Type B pancreatic cell (in vitro differentiated cells): ENCODE measurements at places on chromosomes 2 and 18.

DNA sequence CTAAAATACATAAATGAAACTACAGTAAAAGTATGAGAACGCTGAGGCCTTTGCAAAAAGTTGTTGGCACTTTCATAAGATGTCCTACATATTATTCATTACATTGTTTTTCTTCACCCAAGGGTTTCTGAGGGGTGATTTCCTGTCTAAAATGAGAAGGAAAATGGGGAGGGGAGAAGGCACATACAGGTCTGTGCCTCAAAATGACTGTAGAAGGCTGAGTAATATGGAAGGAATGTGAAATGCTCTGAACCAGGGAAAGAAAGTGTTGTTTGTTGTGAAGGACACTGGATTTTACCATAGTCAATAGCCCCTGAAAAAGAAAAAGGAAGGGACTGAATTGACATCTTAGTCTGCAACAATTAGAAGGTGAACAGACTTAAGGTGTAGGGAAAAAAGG lies 99.5 kb upstream of the RNF152 start:
- no peaks in the 10 kb centered on the region for H3K36me3 ChIP-seq
- DNase-seq: no peak
- peak overlapping the region; percentile 21 for H3K4me3 ChIP-seq

DNA sequence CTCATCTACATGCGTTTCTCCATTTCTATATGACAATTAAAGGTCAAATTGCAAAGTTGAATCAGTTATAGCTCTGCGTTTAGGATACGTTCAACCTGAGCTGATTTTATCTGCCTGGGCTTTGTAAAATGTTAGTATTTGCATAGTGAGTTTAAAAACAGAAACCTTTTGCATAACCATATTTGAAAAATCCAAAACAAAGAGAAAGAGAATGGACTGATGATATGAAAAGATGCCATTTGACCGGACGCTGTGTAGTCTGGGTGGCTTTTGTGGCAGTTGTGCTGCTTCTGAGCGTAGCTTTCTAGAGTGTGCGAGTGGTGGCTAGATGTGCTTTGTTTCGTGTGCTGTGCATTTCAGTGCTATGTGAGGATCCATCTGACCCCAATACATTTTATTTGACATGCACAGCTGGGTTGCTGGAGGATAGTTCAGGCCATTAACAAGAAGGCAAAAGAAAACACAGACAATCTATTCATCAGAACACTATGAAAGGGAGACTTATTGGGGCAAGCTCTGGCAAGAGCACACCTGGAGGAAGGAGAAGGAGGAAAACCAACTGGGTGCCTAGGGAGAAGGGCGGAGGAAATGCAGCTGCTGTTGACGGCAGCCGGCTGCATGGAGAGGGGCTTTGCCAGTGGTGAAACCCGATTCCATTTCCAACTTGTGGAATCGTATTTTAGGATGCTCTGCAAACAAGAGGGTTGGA lies 126.8 kb downstream of the ACOXL start:
- no peak for DNase-seq
- peaks cover 19% of the 10 kb centered on the region for H3K27me3 ChIP-seq
- H3K27ac ChIP-seq: no peak overlapping the region
- H3K36me3 ChIP-seq: no peaks in the 10 kb centered on the region

GRCh38 chr2:223560749-223561435 lies 41.3 kb downstream of the SCG2 start:
- H3K4me3 ChIP-seq: no peak overlapping the region

DNA sequence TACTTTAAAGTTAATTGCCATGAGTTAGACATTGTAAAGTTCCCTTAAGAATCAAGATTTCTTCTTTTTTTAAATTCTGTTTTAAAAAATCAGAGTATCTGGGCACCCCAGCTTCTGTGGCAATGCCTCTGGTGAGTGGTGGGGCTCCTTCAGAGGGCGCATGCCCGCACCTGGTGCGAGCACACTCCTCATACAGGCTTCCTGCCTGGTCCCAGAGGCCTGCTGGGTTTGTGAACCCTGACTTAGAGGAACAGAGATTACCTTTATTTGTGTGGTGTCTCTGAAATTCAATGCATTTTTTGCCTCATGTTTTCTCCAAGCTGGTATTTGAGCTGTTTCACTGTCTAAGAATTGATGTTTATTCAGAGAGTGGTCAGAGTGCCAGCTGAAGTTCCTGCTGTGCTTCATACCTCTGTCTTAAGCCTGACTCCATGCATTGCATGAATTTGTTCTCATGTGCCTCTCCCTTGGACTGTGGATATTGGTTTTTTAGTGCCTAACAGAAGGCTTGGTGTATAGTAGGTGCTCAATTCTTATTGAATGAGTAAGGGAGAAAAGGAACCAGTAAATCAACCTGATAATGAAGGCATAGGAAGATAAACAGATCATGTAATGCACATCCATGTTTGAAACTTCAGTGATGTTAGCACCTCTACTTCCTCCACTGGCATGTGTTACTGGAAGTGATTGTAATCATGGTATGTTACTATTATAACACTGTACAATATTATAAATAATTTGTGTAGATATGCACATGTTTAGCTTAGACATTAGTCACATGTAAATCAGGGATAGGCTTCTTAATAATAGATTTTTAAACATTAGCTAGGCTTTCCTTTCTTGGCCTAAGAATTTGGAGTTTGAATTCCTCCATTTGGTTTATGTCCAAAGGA lies 29.0 kb downstream of the PHLPP1 start:
- no peaks in the 10 kb centered on the region for H3K36me3 ChIP-seq
- peaks cover 30% of the 10 kb centered on the region for H3K4me1 ChIP-seq
- H3K4me3 ChIP-seq: peak overlapping the region; percentile 3
- peak overlapping the region; percentile 39 for H3K27ac ChIP-seq
- DNase-seq: no peak
- no peaks in the 10 kb centered on the region for H3K27me3 ChIP-seq

DNA sequence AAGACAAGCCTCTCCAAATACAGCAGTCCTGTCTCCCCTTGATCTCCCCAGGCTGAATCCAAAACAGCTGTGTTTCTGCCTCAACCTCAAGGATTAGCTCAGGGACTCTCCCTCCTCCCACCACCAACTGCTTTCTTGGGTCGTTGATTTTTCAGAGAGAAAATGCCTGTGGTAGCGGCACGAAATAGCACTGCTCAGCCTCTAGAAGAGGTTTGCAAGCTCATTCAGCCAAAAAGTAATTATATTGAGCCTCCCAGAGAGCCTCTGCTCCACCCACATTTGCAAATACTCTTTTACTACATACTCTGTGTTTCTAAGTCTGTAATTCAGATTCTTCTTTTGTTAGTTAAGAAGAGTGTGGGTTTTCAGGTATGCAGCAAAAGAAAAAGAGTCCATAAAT lies 396.4 kb upstream of the TNP1 start:
- H3K27ac ChIP-seq: no peak overlapping the region
- H3K4me3 ChIP-seq: no peak overlapping the region
- DNase-seq: no peak
- peaks cover 30% of the 10 kb centered on the region for H3K27me3 ChIP-seq

- H3K27ac ChIP-seq: no peak overlapping the region
- DNase-seq: no peak
- no peaks in the 10 kb centered on the region for H3K27me3 ChIP-seq
- peaks cover 14% of the 10 kb centered on the region for H3K4me1 ChIP-seq
- H3K36me3 ChIP-seq: peaks cover 15% of the 10 kb centered on the region
These were observed 40.9 kb downstream of the CENPO start for GRCh38 chr2:24833821-24834732.

GRCh38 chr18:814300-815084 lies 2.5 kb upstream of the YES1 start:
- no peak overlapping the region for H3K27ac ChIP-seq
- DNase-seq: no peak
- peaks cover 7% of the 10 kb centered on the region for H3K27me3 ChIP-seq
- peaks cover 17% of the 10 kb centered on the region for H3K4me1 ChIP-seq

GRCh38 chr2:241982706-241983570 lies 113.4 kb downstream of the RTP5 start:
- no peaks in the 10 kb centered on the region for H3K36me3 ChIP-seq
- no peak overlapping the region for H3K4me3 ChIP-seq
- no peak overlapping the region for H3K27ac ChIP-seq
- H3K4me1 ChIP-seq: no peaks in the 10 kb centered on the region
- peak; percentile 58 for DNase-seq

DNA sequence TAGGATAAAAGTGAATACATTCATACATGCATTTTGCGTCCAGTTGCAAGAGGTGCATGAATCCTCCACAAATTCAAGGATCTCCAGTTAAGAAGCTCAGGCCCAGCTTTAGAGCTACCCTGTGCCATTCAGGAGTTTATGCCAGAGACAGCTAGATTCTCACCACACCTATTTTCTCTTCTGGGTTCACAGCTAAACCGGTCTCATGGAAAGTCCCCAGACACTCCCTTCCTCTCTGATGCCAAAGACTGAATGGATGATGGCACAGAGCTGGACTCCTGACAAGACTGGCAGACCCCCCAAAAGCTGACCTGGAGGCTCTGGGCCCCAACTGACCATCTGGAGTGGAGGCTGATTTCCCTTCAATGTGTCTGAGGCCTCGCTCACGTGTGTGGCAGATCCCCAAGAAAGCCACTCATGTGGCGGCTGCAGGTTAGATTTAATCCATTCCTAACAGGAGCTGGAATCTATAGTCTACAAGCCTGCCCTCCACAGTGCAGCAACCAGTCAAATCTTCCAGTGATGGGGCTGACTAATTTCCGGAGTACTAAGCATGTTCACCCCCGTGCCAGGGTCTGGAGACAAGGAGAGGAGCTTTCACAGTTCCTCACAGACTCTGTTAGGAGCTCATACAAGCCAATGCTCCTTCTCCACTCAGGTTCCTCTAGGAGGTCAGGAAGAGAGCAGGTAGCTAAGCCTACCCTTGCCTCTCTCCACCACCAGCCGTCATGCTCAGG lies 257.1 kb downstream of the BCL11A start:
- H3K27ac ChIP-seq: no peak overlapping the region
- no peaks in the 10 kb centered on the region for H3K27me3 ChIP-seq
- H3K4me1 ChIP-seq: peaks cover 10% of the 10 kb centered on the region
- no peak for DNase-seq
- H3K4me3 ChIP-seq: no peak overlapping the region
- no peaks in the 10 kb centered on the region for H3K36me3 ChIP-seq

DNA sequence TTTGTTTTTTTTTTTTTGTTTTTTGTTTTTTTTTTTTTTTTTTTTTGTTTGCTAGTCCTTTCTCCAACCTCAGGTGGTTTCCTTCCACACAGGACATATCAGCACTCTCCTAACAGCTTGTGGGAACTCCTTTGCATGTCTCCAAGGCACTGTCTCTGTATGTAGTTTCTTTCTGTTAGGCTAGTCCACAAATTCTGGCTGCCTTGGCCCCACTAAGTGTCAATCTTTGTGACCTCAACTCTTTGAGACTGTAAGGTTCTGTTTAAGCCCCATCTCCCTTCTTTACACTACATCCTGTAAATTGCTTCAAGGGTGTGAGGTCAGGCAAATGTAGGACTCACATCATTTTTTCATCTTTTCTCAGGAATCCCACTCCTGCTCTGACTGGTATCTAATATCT lies 85.1 kb downstream of the NCOA1 start:
- H3K4me3 ChIP-seq: no peak overlapping the region
- H3K27ac ChIP-seq: no peak overlapping the region
- H3K27me3 ChIP-seq: no peaks in the 10 kb centered on the region
- no peaks in the 10 kb centered on the region for H3K4me1 ChIP-seq

- H3K27me3 ChIP-seq: peaks cover 2% of the 10 kb centered on the region
- no peak for DNase-seq
- no peak overlapping the region for H3K4me3 ChIP-seq
- no peaks in the 10 kb centered on the region for H3K4me1 ChIP-seq
- H3K36me3 ChIP-seq: no peaks in the 10 kb centered on the region
These were observed 395.7 kb upstream of the ST6GAL2 start for GRCh38 chr2:107281637-107282036.

DNA sequence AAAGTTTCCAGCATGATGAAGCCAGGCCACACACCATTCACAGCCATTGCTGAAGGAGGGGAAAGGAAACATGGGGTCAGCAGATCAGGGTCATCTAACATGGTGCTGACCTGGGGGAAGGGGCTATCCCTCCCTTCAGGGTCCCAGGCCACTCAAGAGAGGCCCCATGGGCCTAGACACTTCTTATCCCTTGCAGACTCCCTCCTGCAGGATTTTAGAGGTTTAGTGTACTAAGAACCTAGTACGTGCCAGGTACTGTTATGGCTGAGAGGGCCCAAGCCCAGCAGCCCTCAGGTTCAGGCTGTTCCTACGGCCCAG lies 8.8 kb downstream of the KHK start:
- H3K27me3 ChIP-seq: no peaks in the 10 kb centered on the region
- no peak for DNase-seq
- peaks cover 17% of the 10 kb centered on the region for H3K4me1 ChIP-seq

DNA sequence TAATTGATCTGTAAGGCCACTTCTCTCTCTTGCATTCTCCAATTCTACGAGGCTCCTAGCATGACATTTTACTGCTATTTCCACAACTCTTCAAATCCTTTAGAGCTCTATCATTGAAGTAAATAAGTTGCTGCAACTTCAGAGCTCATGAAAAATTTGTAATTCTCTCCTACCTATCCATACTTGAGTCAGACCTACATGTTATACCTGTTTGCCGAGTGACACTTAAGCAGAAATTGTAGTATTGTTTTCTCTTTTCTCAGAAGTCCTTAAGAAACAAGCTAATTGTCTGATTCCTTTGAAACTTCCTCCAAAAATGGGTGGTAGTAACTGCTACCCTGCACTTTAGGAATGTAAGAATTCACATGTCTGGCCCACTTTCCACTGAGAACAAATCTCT lies 26.1 kb downstream of the GALM start:
- peak overlapping the region; percentile 79 for H3K27ac ChIP-seq
- no peaks in the 10 kb centered on the region for H3K27me3 ChIP-seq
- peaks cover 4% of the 10 kb centered on the region for H3K36me3 ChIP-seq
- H3K4me1 ChIP-seq: peaks cover 12% of the 10 kb centered on the region
- no peak for DNase-seq

- H3K27ac ChIP-seq: peak overlapping the region; percentile 78
- H3K4me1 ChIP-seq: peaks cover 47% of the 10 kb centered on the region
These were observed 84.7 kb downstream of the CDC42EP3 start for GRCh38 chr2:37586663-37587317.

- no peaks in the 10 kb centered on the region for H3K27me3 ChIP-seq
- no peak for DNase-seq
- H3K27ac ChIP-seq: peak overlapping the region; percentile 97
- H3K4me1 ChIP-seq: peaks cover 39% of the 10 kb centered on the region
- H3K4me3 ChIP-seq: peak overlapping the region; percentile 98
These were observed 638 bp downstream of the RPS7 start for GRCh38 chr2:3575534-3576262.

DNA sequence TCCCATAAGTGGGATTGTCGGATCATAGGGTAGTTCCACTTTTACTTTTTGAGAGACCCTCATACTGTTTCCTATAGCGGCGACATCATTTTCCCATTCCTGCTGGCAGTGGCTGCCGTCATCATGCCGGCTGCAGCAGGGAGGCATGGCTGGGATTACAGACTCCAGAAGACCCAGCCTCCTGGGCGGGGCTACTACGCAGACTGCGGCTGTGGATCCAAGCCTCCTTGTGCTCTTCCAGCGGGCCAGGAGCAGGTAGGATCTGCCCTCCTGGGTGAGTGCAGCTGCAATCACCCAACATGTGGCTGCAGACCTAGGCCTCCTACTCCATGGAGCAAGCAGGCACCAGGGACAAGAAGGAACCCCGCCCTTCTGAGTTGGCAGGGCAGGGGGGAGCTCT lies 359.2 kb downstream of the GALR1 start:
- no peaks in the 10 kb centered on the region for H3K4me1 ChIP-seq
- H3K4me3 ChIP-seq: no peak overlapping the region
- no peaks in the 10 kb centered on the region for H3K36me3 ChIP-seq
- H3K27me3 ChIP-seq: no peaks in the 10 kb centered on the region
- no peak for DNase-seq
